Omental fat pad (tissue), 4 donors: ENCODE measurements at places on chromosomes 11 and 22. TPM values are rescaled to one million over a fixed set of nuclear protein-coding genes. Genes with fewer than 3 reads are reported as not detected.

DNA sequence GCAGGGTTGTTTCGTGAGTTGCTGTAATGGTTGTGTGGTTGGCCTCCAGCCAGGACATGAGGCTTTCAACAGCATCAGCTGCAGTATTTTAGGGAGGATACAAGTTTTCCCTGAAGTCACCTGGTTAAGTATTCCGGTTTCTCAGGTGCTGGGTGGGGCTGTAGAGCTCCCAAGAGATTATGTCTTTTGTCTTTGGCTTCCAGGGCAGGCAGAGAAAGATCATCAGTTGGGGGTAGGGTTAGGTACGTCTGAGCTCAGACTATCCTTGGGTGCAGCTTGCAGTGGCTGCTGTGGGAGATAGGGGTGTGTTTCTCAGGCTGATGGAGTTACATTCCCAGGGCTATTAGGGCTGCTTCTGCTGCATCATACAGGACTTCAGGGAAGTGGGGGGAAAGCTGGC lies 47.5 kb upstream of the MRGPRX1 start:
- DNase-seq, result no peak

ACRV1 gene
- total RNA-seq, result not detected

GRCh38 chr11:121886005-121886734 lies 229.8 kb downstream of the BLID start:
- peak; percentile 35 for DNase-seq

SAA2 gene
- total RNA-seq, result 157 TPM

MMP7 gene
- total RNA-seq, result 34.2 TPM

GRCh38 chr11:123231777-123232176 lies 36.7 kb upstream of the CLMP start:
- DNase-seq, result no peak

DNA sequence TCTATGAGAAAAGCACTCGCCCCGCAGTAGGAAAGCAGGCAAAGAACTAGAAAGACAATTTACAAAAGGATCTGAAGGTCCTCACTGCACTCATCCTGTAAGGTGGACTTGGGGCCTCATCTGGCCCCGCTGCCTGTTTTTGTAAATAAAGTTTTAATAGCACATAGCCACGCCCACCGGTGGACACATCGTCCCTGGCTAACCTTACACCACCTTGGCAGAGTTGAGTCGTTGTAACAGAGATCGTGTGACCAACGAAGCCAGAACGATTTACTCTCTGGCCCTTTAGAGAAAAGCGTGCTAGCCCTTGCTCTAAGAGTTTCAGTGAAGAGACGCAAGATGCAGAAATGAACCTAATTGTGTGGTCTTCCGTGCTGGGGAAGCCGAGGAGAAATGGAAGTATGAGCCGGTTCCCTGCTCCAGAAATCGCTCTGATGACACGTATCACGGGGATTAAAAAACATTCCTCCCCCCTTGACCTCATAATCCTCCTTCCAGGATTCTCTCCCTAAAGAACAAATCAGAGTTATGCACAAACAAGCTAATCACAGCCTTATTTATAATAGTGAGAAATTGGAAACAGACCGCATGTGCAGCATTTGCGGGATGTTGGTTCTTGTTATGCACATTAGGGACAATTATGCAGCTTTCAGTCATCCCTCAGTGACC lies 80.1 kb downstream of the CDKN1C start:
- DNase-seq, result no peak
